T-helper 17 cell (primary cell): ENCODE measurements at places on chromosomes 16 and 17. TPM values are rescaled to one million over a fixed set of nuclear protein-coding genes. Genes with fewer than 3 reads are reported as not detected.
A peak's percentile ranks its signal among the peaks of the same experiment; 100 is the strongest.

DNA sequence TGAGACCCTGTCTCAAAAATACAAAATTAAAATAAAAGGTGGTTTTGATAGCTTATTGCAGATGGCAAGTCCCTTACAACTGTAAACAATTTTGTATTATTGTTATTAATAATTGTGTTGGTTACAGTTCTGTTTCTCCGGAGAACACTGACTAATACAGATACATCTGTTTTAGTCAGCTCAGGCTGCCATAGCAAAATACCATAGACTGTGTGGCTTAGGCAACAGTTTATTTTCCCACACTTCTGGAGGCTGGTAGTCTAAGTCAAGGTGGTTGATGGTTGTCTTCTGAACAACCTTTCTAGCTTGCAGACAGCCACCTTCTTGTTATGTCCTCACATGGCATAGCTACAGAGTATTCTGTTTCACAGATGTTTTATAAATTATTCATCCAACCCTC lies 14.2 kb upstream of the IL21R start:
- H3K36me3 ChIP-seq, result no peaks in the 10 kb centered on the region
- no peak overlapping the region for H3K27ac ChIP-seq
- no peaks in the 10 kb centered on the region for H3K27me3 ChIP-seq
- DNase-seq, result no peak
- no peak overlapping the region for H3K4me3 ChIP-seq
- peaks cover 3% of the 10 kb centered on the region for H3K4me1 ChIP-seq

- H3K4me3 ChIP-seq, result no peak overlapping the region
- no peak overlapping the region for H3K27ac ChIP-seq
- H3K36me3 ChIP-seq, result no peaks in the 10 kb centered on the region
- H3K27me3 ChIP-seq, result peaks cover 16% of the 10 kb centered on the region
Measured at GRCh38 chr16:74745109-74745615, 29.5 kb downstream of the FA2H start.

DNA sequence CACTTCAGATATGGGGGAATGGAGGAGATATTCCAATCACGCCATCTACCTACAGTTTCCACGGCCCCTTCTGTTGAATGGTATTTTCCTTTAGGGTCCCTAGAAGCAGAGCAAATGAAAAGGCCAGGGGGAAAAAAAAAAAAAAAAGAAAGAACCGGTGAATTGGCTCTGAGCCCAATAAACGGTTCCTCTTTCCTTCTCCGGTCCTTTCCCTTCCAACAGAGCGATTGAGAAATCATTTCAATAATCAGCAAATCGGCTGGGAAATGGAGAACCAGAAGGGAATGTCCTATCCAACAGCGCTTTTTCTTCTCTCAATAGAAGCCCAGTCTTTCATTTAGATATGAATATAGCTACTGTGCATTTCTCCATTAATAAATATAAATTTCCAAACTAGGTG lies 26.8 kb upstream of the HOXB13 start:
- H3K4me1 ChIP-seq, result peaks cover 7% of the 10 kb centered on the region
- H3K27ac ChIP-seq, result no peak overlapping the region
- no peak overlapping the region for H3K4me3 ChIP-seq
- H3K36me3 ChIP-seq, result peaks cover 12% of the 10 kb centered on the region
- H3K27me3 ChIP-seq, result peaks cover 82% of the 10 kb centered on the region

DNA sequence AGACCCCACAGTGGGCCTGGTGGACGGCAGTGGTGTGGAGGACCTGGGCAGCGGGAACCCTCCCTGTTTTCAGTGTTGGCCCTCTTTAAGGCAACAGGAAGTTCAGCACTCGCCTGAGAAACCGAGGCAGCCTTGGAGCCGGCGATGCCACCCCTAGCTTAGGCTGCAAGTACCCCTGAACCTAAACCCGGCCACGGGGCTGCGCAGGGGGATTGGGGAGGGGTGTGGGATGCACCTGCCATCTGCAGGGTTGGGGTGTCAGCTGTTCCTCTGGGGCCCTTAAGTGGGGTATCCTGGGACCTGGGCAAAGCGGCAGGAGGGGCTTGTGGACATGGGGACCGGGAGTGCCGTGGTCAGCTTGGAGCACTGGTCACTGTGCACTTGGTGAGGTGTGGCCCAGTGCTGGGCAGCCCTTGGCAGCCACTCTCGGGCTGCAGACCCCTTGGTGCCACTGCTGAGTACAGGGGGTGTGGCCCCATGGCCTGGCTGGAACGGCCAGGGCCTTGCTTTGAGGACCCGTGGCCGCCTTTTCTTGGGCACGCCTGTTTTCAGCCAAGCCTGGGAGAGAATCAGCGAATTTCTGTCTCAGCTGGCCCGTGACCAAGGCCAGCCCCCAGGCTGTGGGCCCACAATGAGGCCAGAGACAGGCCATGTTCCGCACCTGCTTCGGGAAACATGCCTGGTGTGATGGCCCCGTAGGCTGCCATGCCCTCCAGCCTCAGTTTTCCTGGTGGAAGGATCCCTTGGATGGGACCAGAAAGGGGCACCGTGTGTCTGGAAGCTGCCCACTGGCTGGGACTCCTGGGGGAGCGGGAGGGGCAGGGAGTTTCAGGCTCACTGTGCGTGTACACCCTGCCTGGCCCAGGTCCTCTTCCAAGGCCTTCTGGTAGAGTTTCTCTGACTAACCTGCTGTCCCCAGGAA lies 4.1 kb upstream of the SLC25A10 start:
- no peaks in the 10 kb centered on the region for H3K27me3 ChIP-seq
- no peak for DNase-seq
- H3K27ac ChIP-seq, result no peak overlapping the region

DNA sequence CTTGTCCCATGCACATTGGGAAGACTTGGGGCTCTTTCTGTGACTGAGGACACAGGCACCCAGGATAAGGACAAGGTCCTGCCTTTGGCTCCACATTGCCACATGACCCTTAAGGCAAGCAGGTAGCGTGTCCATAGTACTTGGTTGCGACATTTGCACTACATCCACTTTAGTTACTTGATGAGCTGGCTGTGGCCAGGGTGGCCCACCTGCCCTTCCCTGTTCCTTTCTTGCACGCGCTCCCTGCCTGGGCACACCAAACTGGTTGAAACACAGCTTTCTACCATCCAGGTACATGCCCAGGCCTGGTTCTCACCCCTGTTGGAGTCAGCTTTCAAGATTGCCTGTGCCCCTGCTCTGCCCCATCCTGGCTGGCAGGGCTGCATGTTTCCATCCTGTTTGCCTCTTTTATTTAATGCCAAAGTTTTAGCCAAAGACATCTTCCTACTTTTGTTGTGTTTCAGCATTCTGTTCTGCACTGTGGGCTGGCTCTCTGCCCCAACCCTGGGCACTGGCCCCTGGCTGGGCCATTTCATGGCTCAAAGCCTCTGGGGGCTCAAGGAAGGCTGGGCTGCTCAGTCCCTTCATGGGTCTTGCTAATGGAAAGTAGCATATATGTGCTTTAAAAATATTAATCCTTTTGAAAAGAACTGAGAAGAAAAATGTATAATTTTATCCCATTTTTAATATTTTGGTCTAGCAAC lies 3.2 kb downstream of the B3GNT9 start:
- H3K4me1 ChIP-seq, result peaks cover 25% of the 10 kb centered on the region
- H3K36me3 ChIP-seq, result peaks cover 3% of the 10 kb centered on the region
- H3K4me3 ChIP-seq, result no peak overlapping the region
- DNase-seq, result no peak

DNA sequence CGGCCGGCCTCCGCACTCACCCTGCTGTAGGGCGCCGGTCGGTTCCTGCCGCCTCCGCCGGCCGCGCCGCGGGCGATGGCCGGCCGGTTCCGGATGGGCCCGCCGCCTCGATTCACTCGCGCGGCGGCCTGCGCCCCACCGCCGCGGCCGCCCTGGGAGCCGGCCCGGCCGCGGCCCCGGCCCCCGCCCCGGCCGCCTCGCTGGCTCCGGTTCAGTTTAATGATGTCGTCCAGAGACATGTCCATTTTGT lies 158 bp downstream of the ALYREF start:
- peak overlapping the region; percentile 91 for H3K4me3 ChIP-seq
- peaks cover 15% of the 10 kb centered on the region for H3K4me1 ChIP-seq
- peaks cover 10% of the 10 kb centered on the region for H3K36me3 ChIP-seq
- H3K27ac ChIP-seq, result peak overlapping the region; percentile 87
- H3K27me3 ChIP-seq, result no peaks in the 10 kb centered on the region

DNA sequence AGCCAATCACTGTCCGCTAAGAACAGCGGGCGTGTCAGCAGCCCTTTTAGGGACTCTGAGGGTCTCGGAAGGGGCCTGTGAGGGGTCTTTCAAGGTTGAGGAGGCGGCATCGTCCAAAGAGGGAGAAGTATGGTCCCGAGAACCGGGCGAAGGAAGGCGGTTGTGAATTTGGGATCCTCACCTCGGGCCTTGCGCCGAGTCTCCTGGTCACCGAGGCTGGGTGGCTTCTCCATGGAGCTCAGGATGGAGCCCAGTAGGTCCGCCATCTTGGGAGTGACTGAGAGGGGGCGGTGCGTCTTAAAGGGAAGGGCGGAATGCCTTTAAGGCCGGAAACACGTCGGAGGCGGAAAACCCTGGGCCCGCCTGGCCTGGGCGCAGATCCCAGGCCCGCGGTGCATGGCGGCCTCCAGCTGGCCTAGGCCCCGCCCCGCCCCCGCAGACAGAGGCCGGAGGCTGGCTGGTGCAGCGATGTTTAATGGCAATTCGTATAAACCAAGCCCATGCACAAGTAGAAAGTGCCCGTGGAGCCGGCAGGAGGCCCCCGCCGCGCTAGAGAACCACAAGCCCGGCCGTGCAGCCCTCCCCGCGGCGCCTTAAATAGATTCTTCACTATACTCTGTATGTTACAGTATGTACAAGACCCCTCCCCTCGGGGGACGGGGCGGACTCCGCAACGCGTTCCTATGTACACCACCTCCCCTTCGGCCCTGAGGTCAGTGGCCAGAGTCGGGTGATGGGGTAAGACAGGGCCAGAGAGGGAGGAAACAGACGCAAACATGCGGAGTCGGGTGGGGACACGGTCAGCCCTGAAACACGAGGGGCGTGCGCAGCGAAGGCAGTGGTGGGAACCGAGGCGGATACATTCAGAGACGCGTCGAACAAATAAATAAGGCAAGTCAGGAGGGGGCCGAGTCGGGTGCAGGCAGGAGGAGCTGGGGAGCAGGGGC lies at the start of gene SPAG7:
TSS of gene SPAG7 (minus strand) at position 279 of the 947 bp plus-strand sequence. CDS start at position 266, 13 bp downstream.
- peak; percentile 89 for DNase-seq
- peaks cover 17% of the 10 kb centered on the region for H3K4me1 ChIP-seq
- peaks cover 3% of the 10 kb centered on the region for H3K36me3 ChIP-seq
- no peak within 1 kb of the TSS for H3K4me3 ChIP-seq
- no peak within 1 kb of the TSS for H3K27ac ChIP-seq

DNA sequence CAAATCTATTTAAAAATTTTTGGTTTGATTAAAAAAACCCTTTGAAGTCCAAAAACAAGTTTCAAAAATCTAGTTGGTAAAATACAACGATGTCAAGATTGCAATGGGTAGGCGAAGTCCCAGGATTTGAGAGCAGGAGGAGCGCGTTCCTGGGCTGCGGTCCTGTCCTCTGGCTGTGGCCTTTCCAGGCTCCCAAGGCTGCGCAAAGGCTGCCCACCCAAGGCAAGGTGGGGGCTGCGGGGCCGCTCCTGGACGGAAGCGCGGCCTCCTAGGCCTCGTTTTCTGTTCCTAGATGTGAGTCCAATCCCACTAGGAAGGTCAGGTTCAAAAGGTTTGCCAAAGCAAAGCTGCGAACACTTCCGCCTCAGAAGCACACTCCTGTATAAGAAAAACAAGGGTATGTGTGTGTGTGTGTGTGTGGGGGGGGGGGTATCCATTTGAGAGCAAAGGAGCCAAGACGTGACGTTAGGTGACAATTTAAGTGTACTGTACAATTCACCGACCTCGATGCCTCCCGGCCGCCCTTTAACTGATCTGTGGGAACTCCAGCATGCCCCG lies 9.2 kb downstream of the AHSP start:
- H3K27me3 ChIP-seq, result peaks cover 42% of the 10 kb centered on the region
- no peak for DNase-seq
- no peak overlapping the region for H3K4me3 ChIP-seq
- H3K36me3 ChIP-seq, result no peaks in the 10 kb centered on the region

GRCh38 chr17:8997994-8998628 lies 23.2 kb upstream of the NTN1 start:
- DNase-seq, result peak; percentile 67
- H3K27ac ChIP-seq, result no peak overlapping the region
- peaks cover 26% of the 10 kb centered on the region for H3K27me3 ChIP-seq
- no peak overlapping the region for H3K4me3 ChIP-seq
- peaks cover 7% of the 10 kb centered on the region for H3K36me3 ChIP-seq

DNA sequence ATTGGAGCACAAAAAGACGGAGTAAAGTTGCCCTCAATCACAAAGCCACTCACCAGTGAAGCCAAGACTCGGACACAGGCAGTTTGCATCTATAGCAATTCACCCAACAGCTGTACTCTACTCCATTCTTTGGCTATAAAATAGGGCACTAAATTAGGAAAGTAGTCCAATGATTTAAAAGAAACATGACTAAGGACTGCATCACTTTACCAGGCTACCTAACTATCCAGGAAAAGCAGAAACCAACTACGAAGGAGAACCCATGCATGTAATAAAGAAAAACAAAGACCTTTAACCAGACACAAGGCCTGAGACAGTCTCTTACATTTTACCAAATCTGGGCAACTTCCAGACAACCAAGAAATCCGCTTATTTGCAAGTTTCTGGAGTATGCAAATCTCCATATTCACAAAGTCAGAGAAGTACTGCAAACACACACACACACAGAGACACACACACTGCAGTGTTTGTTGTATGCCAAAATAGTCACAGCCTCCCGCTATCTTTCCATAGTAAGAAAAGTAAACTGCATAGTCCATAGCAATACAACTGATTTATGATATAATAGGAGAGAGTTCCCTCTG lies 59.8 kb downstream of the CDH11 start:
- no peaks in the 10 kb centered on the region for H3K27me3 ChIP-seq
- no peaks in the 10 kb centered on the region for H3K4me1 ChIP-seq
- H3K36me3 ChIP-seq, result no peaks in the 10 kb centered on the region
- no peak overlapping the region for H3K4me3 ChIP-seq
- no peak for DNase-seq
- no peak overlapping the region for H3K27ac ChIP-seq

DNA sequence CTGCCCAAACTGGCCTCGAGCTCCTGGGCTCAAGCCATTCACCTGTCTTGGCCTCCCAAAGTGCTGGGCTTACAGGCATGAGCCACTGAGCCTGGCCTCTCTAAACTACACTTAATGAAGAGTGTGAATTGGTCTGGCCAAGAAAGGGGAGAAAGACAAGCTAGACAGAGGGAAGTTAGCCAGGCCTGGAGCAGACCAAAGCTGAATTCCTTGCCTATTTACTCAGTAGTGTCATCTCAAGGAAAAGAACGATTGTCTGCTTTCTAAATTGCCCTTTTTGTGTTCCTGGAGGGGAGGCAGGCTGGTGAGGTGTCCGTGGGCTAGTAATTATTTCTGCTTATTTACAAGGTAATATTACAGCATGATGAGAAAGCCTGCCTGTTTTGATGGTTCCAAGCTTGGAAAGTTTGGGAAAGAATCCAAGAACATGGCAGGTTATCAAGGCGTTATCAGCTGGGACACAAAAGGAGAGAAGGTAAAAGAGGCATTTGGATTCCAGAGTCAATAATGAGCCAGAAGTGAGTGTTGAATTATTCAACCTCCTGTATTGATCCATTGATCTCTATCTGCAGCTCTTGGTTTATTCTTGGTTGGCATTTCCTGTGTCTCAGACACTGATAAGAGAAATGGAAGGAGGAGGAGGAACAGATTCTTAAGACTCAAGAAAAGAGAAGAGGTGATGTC lies 6.3 kb upstream of the CBFB start:
- H3K4me3 ChIP-seq, result no peak overlapping the region
- no peaks in the 10 kb centered on the region for H3K36me3 ChIP-seq
- peak overlapping the region; percentile 41 for H3K27ac ChIP-seq
- DNase-seq, result no peak
- H3K27me3 ChIP-seq, result no peaks in the 10 kb centered on the region

Gene MMP25
- 1.4 TPM for total RNA-seq

Gene ELMO3
- total RNA-seq, result 2.4 TPM

Gene ASB16
- not detected for total RNA-seq

Gene SULT1A2
- total RNA-seq, result 0.22 TPM

Gene RASD1
- 0.97 TPM for total RNA-seq

Gene PRSS36
- total RNA-seq, result 0.47 TPM

Gene OTOP2
- total RNA-seq, result not detected

Gene KRTAP4-3
- total RNA-seq, result not detected

Gene ADGRG3
- total RNA-seq, result 0.99 TPM

Gene CDC27
- 50.1 TPM for total RNA-seq
